ENCODE measurements at places on chromosomes 7 and 10.

- DNase-seq = no peak
Measured at GRCh38 chr7:41183741-41184140, 519.1 kb downstream of the INHBA start.

- peak; percentile 15 for DNase-seq
Measured at GRCh38 chr10:7258948-7259523, 151.8 kb downstream of the SFMBT2 start.

DNA sequence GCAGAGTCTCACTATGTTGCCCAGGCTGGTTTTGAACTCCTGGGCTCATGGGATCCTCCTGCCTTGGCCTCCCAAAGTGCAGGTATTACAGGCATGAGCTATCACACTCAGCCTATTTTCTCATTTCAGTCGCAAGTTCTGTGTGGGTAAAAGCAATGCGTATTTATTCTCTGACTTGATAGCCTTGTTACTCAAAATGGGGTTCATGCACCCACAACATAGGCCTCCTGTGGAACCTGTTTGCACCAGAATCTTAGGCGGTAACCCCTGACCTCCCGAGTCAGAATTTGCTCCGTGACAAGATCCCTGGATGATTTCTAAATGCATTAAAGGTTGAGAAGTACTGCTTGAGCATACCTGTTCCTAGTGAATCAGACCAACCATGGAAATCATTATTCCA lies 7.3 kb downstream of the IL2RA start:
- DNase-seq = no peak

GRCh38 chr10:25059990-25060389 lies 43.6 kb downstream of the THNSL1 start:
- DNase-seq = no peak

DNA sequence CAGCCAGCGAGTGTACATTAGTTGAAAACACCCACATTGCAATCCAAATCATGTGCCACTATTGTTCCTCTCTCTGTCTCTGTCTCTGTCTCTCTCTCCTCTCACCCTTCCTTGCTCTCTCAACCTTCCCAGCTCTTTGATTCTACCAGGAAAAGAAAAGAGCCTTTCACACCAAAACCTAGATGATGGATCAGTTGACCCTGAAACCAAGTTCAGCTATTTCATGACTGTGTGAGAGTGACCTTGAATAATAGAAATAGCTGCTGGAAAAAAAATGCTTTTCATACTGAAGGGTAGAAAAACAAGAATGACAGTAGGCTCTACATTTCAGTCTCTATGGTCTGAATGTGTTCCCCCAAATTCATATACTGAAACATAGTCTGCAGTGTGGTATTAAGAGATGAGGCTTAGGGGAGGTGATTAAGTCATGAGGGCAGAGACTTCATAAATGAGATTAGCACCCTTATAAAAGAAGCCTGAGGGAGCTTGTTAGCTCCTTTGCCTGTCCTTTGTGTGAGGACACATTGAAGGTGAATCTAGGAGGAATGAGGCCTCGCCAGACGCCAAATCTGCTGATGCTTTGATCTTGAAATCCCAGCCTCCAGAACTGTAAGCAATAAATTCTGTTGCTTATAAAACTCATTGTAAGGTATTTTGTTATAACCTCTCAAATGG lies 65.2 kb downstream of the LYZL1 start:
- DNase-seq = no peak

GRCh38 chr10:130857631-130858295 lies 453.8 kb downstream of the TCERG1L start:
- DNase-seq = no peak

DNA sequence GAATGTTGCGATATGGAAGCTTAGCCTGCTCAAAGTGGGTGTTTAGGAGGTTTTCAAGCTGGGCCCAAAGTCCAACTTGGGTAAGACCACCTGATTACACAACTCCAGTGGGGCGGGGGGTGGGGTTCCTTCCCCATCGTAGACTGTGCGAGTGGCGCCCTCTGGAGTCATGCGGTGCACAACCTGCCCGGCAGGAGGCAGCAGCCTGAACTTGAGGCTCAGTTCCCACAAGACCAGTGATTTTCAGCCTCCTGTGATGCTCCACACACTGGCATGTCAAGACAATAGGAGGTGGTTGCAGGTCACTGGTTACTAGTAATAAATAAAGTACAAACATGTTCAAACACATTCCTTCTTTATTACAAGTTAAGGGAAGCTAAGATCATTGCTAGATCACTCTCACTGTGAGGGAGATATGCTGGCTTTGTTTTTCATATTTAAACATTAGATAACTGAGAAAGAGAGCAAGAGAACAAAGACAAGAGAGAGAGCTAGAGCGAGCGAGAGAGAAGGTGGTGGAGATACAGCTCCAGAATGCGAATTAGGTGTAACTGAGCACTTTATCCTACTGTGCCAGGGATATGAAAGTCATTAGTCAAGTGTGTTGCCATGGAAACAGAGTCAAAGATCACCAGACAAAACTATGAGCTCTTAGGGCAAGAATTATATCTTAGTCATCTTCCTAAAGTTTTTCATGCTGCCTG lies 97.4 kb upstream of the BMPER start:
- no peak for DNase-seq

- DNase-seq = no peak
Measured at GRCh38 chr10:61975391-61975932, 74.0 kb downstream of the ARID5B start.

DNA sequence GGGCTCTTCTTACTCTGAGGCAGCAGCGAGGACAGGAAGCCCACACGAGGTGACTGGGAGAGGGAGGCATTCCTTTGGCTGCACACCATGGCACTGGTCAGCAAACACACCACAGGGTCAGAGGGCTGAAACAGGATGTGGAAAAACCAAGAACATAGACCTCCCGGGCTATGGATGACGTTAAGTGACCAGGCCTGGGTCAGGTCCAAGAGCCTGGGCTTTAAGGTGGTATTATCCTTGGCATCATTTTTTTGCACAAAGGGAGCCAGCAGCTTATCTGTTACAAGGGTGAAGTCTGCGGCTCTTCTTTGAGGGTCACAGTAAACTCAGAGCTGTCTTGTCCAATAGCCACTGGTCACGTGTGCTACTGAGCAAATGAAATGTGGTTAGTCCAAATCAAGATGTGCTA lies 7.0 kb downstream of the WDR91 start:
- no peak for DNase-seq

- DNase-seq = no peak
Measured at GRCh38 chr7:118185163-118185860, 1.3 kb downstream of the LSM8 start.

- DNase-seq = no peak
Measured at GRCh38 chr7:340979-341694, 51.2 kb downstream of the FOXL3 start.

DNA sequence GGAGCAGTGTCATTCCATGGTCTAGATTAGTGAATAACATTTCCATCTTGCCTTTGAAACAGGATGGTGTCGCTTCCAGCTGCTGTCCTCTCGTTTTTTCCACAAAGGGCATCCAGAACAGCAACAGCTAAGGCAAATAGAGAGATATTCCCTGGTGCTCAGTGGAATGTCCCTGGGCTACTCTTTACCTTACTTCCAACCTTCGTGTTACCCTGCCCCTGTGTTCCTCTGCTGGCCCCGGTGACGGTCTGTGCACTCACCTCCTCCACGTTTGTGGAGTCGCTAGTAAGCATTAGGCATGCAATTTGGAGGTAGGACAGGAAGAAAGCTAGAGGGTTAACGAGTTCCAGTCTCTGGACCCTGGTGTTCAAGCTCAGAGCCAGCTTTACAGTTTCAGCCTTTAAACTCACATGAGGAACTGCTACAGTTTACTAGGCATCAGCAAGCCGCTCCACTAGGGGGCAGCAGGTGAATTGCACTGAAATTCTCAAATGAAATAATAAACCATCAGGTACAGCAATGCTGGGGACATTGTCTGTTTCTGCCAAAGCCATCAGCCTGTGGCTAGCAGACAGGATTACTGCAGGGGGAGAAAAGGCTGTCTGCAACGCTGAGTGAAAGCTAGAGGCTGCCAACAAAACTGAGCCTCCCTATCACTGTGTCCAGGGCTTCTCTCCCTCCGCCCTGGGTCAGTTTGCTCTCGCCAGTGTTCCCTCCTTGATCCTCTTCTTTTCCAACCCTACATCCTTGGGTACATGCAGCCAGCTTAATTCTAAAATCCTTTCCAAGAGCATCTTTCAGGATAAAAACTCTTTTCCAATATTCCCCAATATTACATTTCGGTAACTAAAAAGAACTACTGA lies 9.0 kb downstream of the MRPL32 start:
- peak; percentile 41 for DNase-seq

- DNase-seq = no peak
Measured at GRCh38 chr10:49446031-49446430, 50.1 kb upstream of the DRGX start.

DNA sequence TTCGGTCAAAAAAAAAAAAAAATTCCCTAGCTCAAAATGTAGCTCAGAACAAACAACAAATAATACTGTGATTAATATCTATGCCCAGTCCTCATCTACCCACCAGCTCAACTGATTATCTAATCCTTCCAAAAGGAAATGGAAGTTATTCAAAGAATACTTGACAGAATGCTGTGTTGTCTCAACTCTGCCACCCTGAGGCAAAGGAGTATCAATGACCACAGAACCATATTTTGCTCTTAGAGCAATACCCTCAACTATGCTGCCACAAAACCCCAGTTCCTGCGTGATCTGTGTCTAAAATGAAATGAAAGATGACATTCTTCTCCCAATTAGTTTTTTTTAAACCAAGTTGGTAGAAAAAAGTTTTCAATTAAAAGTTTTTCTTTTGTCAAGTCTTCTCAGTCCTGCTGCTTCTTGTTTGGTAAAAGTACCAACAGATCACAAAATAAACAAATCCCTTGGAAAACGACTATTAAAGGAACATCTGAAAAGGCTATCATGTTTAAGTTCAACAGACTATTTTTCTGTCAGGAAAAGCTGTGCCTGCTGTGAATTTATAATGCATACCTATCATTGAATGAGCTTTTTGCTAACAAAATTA lies 21.6 kb downstream of the RBM28 start:
- no peak for DNase-seq

DNA sequence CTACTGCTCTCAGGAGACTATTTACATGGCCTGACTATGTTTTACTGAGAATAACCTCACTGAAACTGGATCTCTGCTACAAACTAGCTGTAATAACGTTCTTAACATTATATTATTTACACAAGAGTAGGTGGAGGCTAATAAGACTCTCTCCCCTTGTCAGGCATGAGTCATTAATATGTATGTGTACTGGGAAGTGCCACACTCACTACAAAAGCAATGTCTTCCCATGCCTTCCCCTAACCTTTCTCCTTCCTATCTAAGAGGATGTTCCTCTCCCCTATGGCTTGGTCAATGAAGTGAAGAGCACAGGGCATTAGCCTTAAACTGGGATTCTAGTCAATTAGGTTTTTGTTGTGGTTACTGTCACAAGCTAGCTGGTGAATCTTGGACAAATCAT lies 147.9 kb downstream of the DGKB start:
- no peak for DNase-seq

- no peak for DNase-seq
Measured at GRCh38 chr10:88974012-88974411, 16.6 kb upstream of the FAS start.

DNA sequence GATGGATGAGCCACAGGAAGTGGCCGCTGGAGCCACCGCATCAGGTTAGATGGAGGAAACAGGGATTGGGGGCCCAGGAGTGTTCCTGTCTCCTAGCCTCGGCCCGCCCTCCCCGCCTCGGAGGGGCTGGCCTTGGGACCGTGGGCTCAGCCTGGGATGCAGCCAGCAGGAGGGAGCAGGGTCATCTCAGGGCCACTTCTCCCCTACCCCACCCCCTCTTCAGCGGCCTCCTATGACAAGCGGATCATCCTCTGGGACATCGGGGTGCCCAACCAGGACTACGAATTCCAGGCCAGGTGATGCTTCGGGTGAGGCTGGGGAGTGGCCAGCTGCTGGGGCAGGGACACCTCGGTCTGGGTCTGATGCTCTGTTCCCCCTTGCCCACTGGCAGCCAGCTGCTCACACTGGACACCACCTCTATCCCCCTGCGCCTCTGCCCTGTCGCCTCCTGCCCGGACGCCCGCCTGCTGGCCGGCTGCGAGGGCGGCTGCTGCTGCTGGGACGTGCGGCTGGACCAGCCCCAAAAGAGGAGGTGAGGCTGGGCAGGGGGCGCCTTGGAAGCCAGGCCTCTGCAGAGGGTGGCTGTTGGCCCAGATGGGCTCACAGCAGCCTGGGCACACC lies 4.7 kb downstream of the LRWD1 start:
- DNase-seq = no peak

- no peak for DNase-seq
Measured at GRCh38 chr10:94219829-94220228, 142.9 kb downstream of the NOC3L start.

GRCh38 chr7:102451371-102452054 lies 13.2 kb downstream of the ALKBH4 start:
- DNase-seq = no peak

GRCh38 chr10:128230401-128230800 lies 104.2 kb upstream of the MKI67 start:
- DNase-seq = no peak

DNA sequence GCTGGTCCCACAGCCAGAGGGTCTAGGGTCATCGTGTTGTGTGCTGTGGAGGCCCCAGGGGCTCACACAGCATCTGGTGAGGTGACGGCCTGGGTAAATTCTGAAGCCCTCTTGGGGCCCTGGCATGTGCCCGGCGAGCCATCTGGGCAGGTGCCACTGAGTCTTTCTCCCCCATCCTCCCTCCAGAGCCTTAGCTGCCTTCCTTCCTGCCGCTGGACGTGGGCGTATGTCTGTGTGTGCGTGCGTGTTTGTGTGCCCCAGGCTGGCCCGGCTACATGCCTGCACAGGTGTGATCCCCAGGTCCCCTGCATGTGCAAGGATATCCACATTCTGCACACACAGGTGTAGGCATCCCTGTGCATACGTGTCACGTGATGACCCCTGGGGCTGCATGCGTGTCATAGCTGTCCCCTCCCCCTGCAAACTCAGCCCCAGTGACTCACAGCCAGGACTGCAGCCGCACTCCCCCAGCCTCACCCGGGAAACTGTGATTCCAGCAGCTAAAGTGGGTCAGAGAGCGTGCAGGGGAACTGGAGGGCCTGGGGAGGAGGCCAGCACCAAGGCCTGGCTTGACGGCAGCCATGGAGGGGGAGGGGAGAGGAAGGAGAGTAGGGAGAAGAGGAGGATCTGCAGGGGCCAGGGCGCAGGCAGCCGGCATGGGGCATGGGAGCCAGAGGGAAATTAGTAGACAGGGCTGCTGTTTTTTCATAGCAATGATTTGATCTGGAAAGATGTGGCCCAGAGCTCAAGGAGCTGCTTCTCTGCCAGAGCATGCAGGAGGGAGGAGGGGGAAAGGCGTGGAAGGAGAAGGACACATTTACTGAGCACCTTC lies 46.4 kb downstream of the ELFN1 start:
- no peak for DNase-seq

DNA sequence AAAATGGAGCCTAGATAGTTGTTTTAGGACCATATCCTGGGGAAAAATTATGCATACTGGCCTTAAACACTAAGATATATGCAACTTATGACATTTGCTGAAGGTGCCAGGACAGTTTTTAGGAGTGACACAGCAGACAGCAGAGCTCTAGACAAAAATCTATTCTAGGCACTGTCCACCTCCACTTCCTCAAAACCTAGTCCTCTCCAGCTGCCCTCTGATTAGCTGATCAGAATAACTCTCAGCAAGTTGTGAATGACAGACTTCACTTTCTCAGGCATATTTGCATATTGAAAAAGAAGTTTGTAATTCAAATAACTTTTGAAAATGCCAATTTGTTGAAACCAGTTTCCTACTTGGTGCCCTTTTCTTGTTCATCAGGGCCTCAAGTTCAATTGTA lies 152.3 kb upstream of the STEAP4 start:
- no peak for DNase-seq
